ENCODE measurements at places on chromosomes 3 and 15. TPM values are rescaled to one million over a fixed set of nuclear protein-coding genes. Genes with fewer than 3 reads are reported as not detected.

The SHC4 gene
- total RNA-seq = 2.1 TPM

The KCNAB1 gene
- total RNA-seq = 1.8 TPM

- H3K36me3 ChIP-seq = no peaks in the 10 kb centered on the region
- no peak overlapping the region for H3K27ac ChIP-seq
- DNase-seq = no peak
- H3K4me1 ChIP-seq = no peaks in the 10 kb centered on the region
Observed at GRCh38 chr3:12803371-12803770, 6.9 kb downstream of the CAND2 start.

GRCh38 chr3:13348100-13348499, 72.0 kb downstream of the NUP210 start:
- DNase-seq = no peak
- no peaks in the 10 kb centered on the region for H3K4me1 ChIP-seq
- H3K27ac ChIP-seq = no peak overlapping the region

The PHC3 gene
- total RNA-seq = 56.4 TPM

- H3K27ac ChIP-seq = no peak overlapping the region
- H3K27me3 ChIP-seq = no peaks in the 10 kb centered on the region
- no peak overlapping the region for H3K4me3 ChIP-seq
- DNase-seq = no peak
- H3K36me3 ChIP-seq = peaks cover 4% of the 10 kb centered on the region
Observed at GRCh38 chr15:51494411-51495314, 127.9 kb downstream of the DMXL2 start.

The CHRM5 gene
- total RNA-seq = not detected

DNA sequence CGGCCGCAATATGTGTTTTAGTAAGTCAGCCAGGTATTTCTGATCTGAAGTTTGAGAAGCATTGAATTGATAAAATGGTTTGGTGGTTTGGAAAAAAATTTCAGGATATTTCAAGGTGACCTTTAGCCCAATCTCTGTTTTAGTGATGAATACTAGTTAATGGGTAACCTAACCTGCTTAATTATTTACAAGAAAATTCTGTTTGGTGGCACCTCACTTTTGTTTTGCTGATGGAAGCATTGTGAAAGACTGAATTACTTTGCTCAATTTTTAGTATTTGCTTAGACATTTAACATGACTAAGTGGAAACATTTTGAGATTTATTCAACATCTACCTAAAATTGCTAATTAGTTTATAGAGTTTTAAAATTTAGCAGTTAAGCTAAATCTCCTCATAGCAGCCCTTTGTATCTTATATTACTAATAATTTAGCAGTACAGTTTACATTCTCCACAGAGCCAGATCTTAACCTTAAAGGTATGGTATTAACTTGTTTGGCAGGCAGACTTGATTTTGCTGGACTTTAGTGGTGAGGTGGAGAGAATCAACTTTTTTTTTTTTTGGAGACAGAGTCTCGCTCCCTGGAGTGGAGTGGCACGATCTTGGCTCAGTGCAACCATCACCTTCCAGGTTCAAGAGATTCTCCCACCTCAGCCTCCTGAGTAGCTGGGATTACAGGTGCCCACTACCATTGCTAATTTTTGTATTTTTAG, 35.4 kb downstream of the GRAMD1C start:
- no peaks in the 10 kb centered on the region for H3K36me3 ChIP-seq
- H3K4me1 ChIP-seq = no peaks in the 10 kb centered on the region
- no peak overlapping the region for H3K27ac ChIP-seq

GRCh38 chr3:14261229-14261628, 82.6 kb downstream of the LSM3 start:
- H3K27ac ChIP-seq = no peak overlapping the region
- no peaks in the 10 kb centered on the region for H3K4me1 ChIP-seq
- H3K27me3 ChIP-seq = no peaks in the 10 kb centered on the region
- H3K36me3 ChIP-seq = no peaks in the 10 kb centered on the region
- DNase-seq = peak; percentile 91
- no peak overlapping the region for H3K4me3 ChIP-seq

DNA sequence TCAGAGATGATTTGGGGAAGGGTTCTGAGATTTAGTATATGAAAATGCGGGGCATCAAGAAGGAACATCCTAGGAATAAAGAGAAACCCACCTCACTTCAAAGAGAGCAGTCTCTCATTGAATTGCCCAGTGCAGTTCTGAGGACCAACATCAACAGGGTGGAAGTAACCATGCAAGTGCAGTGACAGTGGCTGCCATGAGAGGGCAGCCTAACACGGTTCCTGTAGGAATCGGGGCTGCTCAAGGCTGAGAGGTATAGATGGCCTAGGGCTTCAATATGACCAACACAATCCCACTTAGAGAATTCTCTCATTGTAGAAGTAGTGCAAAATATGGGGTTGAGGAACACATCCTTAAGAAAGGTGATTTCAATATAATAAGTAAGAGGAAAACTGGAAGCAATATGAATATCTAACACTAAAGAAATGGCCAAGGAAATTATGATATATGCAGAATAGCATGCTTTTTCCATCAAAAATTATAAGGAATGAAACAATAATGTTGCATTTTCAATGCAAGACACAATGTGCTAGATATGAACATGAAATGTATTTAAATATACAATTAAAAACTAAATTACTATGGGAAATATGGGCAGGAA, 51.1 kb upstream of the ARRDC4 start:
- H3K27ac ChIP-seq = no peak overlapping the region
- no peak overlapping the region for H3K4me3 ChIP-seq
- H3K27me3 ChIP-seq = no peaks in the 10 kb centered on the region
- no peaks in the 10 kb centered on the region for H3K4me1 ChIP-seq

The ADAMTS9 gene
- 61.6 TPM for total RNA-seq

DNA sequence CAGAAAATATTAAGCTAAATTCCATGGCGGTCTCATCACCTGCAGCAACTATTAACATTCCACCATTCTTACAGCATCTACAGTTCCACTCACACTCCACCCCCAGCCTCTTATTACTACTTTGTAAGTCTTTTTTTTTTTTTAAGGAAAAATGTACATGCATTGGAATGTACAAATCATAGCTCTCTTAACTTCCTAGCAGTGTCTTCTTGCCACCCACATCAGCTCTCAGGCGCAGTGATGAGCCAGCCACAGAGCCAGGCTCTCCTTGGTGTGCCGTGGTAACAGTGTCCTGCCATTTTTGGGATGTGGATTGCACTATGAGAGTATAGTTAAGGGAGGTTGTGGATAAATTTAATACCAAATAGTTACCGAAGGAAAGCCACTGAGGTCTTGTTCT, 17.8 kb downstream of the ABHD17C start:
- no peak overlapping the region for H3K4me3 ChIP-seq
- no peaks in the 10 kb centered on the region for H3K36me3 ChIP-seq
- no peaks in the 10 kb centered on the region for H3K4me1 ChIP-seq
- H3K27ac ChIP-seq = no peak overlapping the region
- DNase-seq = no peak

- no peak overlapping the region for H3K27ac ChIP-seq
- no peaks in the 10 kb centered on the region for H3K27me3 ChIP-seq
- DNase-seq = no peak
- no peak overlapping the region for H3K4me3 ChIP-seq
Observed at GRCh38 chr3:28850186-28850585, 430.7 kb upstream of the RBMS3 start.

DNA sequence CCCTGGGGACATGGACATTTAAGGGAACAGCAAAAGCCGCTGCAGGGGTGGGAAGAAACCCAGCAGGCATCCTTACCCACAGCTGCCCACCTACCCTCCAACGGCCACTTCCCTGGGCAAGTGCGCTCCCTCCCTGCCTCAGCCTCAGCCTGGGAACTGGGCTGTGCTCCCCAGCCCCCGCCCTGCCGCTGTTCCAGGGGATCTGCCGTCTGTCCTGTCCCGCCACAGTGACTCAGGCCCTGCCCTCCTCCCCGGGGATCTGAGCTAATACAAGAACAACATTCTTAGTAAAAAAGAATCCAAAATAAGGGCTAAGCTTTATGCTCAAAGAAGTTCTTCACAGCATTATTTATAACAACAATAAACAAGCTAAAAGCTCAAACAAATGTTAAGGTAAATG, 7.4 kb upstream of the IQSEC1 start:
- H3K27ac ChIP-seq = no peak overlapping the region
- H3K4me1 ChIP-seq = peaks cover 7% of the 10 kb centered on the region
- H3K27me3 ChIP-seq = no peaks in the 10 kb centered on the region
- no peak for DNase-seq

GRCh38 chr15:84811828-84812227, 5.3 kb upstream of the ALPK3 start:
- no peak overlapping the region for H3K27ac ChIP-seq
- DNase-seq = no peak
- H3K4me3 ChIP-seq = no peak overlapping the region
- peaks cover 5% of the 10 kb centered on the region for H3K4me1 ChIP-seq
- no peaks in the 10 kb centered on the region for H3K36me3 ChIP-seq
- no peaks in the 10 kb centered on the region for H3K27me3 ChIP-seq

The DUT gene
- total RNA-seq = 109 TPM

DNA sequence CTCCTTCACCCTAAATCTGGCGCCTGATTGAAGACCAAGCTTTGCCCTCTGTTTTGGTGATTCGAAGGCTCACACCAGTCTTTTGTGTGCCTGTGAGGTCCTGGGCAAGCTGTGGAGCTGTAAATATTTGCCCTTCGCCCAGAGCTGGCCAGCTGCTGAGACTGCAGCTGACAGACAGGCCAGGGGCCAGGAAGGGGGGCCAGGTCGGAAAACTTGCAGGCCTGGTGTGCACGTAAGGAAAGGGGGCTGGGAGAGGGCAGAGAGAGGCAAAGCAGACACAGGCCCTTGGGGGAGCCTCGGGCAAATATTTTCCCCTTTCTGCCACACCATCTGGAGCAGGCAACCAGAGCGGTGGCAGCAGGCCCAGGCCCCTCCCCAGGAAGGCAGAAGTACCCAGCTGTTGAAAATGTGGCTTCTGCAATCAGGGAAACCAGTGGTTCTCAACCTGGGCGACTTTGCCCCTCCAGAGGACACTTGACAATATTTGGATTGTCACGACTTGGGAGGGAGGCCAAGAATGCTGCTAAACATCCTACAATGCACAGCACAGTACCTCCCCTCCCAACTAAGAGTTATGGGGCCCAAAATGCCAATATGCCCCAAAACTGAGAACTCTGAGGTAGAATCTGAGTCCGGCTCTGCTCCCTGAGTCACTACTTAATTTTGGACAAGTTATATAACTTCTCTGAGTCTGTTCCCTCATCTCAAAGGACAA, 2.5 kb downstream of the PDZRN3 start:
- peak; percentile 95 for DNase-seq
- peak overlapping the region; percentile 70 for H3K4me3 ChIP-seq
- H3K4me1 ChIP-seq = peaks cover 50% of the 10 kb centered on the region
- H3K27me3 ChIP-seq = no peaks in the 10 kb centered on the region

The IL17RE gene
- 0.82 TPM for total RNA-seq

The ACOX2 gene
- total RNA-seq = 33.8 TPM

GRCh38 chr3:134677196-134677986, 26.6 kb upstream of the KY start:
- DNase-seq = no peak
- H3K4me3 ChIP-seq = no peak overlapping the region
- no peak overlapping the region for H3K27ac ChIP-seq
- no peaks in the 10 kb centered on the region for H3K27me3 ChIP-seq
- no peaks in the 10 kb centered on the region for H3K36me3 ChIP-seq

DNA sequence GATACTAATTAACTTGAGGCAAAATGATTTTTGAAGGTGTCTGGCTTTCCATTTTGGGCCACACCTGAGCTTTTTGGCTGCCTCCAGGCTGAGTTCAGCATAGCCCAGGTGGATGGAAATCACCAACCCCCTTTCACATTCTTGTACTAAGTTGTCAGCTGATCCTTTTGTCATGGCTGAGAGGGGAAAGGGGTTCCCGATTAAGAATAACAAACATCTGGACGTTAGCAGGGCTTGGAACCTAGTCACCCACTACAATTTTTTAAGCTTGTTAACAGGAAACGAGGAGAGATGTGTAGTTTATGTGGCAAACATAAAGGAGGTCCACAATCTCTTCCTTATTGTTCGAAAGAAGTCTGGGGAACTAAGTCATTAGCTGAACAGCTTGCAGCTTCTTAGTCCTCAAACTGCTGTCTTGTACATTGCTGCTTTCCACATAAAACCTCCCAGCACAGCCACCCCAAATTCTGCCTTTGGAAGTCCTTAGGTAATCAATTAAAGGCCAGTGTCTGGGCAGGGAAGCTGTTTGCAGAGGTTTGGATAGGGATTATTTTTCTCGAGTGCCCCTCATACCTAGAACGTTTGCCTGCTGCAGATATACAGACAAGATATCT, 5.0 kb downstream of the NR2F2 start:
- H3K27me3 ChIP-seq = no peaks in the 10 kb centered on the region
- no peak for DNase-seq
- H3K4me3 ChIP-seq = peak overlapping the region; percentile 75

DNA sequence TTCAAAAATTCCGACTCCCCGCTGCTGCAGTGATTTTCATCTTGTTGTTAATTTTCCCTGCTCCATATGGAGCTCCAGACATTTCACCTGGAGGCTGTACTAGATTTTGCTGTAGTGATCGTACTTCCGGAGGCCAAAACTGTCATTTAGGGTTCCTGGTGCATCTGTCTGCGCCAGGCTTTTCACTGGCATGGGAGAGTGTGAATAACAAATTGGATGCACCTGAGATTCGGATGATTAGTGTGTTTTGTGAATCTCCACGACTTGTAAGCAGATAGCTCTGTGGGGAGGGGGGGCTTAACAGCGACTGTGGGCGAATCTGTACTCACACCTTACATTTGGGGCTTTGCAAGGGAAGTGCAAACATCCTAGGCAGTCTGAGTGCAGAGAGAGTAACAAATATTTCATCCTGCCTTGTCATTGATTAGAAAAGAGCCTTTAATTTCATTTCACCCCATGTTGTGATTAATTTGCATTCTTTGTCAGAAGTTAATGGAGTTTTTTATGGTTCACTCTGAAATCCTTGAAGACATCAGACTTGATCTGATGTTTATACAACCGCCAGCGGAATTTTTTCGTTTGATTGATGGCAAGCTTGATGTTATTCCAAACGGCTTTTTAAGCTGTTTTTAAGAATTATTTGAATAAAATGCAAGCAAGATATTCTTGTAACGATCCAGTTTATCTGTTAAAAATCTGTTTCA, 92.5 kb upstream of the SKOR1 start:
- DNase-seq = no peak
- H3K36me3 ChIP-seq = no peaks in the 10 kb centered on the region
- no peak overlapping the region for H3K4me3 ChIP-seq
- H3K4me1 ChIP-seq = no peaks in the 10 kb centered on the region

The CYP8B1 gene
- total RNA-seq = not detected

DNA sequence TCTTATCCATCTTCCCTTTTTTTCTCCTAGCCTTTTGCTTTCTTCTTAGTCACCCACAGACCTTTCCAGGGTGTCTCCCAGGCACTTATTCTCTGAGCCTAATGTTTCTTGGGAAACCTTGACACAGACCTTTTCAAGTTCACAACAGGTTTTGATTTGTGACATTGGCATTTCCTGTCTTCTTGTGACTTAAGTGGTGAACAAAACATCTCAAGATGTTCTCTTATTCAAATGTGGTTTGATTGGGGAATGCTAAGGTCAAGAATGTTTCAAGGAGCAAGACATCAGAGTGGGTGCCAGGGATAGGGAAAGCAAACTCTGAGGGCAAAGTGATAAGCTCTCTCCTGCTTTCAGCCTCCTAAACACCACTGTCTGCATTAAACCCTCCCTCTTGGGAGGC, 68.2 kb upstream of the GSK3B start:
- DNase-seq = no peak
- H3K27me3 ChIP-seq = no peaks in the 10 kb centered on the region
- peaks cover 27% of the 10 kb centered on the region for H3K4me1 ChIP-seq
- no peaks in the 10 kb centered on the region for H3K36me3 ChIP-seq
- H3K4me3 ChIP-seq = no peak overlapping the region

- no peaks in the 10 kb centered on the region for H3K36me3 ChIP-seq
- peaks cover 91% of the 10 kb centered on the region for H3K4me1 ChIP-seq
- no peaks in the 10 kb centered on the region for H3K27me3 ChIP-seq
Observed at GRCh38 chr15:67076147-67076843, 10.9 kb downstream of the SMAD3 start.
